ENCODE measurements at places on chromosomes 4 and X.

- no peak for DNase-seq
Measured at GRCh38 chrX:5015451-5015850, 1213.2 kb downstream of the NLGN4X start.

GRCh38 chr4:122903766-122904288 is 18.6 kb downstream of the NUDT6 start:
- DNase-seq = no peak

DNA sequence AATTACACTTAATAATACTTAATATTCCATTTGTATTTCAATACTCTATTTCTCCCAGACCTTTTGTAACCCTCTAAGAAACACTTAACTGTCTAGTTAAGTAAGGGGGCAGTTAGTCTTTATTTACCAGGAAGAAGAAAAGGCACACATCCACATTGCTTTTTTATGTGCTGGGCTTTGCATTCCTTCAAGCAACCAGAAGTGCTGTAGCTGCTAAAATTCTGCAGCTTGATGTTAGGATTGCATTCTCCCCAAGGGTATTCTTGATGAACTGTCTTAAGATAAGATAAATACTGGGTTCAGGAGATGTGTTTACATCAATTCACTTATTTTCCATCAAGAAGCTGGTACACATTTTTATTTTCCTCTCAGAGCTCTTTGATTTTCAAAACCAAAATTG is 24.0 kb downstream of the ASIC5 start:
- no peak for DNase-seq

GRCh38 chr4:80461412-80461811 is 125.9 kb downstream of the CFAP299 start:
- DNase-seq = peak; percentile 42

GRCh38 chr4:113483131-113483530 is 278.4 kb downstream of the CAMK2D start:
- DNase-seq = no peak

- DNase-seq = no peak
Measured at GRCh38 chr4:102694791-102695190, 66.0 kb downstream of the MANBA start.

DNA sequence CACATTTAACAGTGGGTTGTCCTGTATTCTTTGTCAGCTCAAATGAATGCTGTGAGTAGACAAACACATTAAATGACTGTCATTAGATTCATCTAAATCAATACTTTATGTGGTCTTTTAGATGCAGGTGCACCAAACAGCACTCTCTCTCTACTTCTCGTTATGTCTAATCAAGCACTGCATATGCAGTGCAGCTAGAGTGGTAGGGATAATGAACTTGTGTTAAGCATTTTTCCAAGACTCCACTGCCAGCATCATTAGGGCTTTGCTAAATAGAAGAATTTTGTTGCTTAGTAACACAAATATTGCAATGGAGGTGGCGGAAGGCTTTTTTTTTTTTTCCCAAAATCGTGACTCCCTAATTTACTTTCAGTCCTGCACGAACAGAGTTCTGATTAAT is 447.0 kb upstream of the GALNT7 start:
- no peak for DNase-seq

GRCh38 chrX:18620349-18620748 is 51.6 kb downstream of the RS1 start:
- no peak for DNase-seq

DNA sequence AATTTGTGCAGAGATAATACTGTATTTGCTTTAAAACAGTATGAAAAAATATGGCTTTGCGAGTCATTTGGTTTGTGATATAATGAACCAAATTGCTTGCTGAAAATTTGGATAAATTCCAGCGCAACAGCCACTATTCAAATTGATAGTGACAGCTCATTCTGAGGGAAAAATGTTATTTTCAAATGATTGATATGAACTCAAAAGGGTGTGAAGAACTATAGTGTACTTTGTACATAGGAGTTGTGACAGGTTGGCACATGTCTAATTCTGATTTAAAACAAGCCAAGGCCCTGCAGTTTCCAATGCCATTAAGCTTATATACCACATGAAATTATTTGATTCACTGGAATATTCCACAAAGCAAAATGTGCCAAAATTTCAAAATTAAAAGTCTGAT is 1628.9 kb upstream of the AGA start:
- DNase-seq = no peak

DNA sequence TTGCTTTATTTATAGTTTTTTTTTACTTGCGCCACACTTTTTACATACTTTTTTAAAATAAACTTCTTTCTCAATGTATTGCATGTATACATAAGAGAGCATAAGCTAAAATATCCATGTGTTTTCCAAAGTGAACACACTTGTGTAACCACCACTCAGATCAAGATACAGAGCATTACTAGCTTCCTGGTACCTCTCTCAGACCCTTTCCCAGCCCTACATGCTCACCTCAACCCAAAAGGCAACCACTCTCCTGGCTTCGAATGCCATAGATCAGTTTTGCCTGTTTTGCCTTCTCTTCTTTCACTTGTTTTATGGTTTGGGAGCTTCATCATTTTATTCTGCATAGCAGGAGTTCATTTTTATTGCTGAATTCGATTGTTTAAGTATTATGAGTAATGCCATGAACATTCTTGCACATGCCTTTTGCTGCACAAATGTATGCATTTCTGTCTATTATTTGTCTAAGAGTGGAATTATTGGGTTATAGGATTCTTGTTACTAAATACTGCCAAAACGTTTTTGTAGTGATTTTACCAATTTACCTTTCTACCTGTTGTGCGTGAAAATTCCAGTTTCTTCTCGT is 45.9 kb upstream of the NUDT6 start:
- DNase-seq = no peak

DNA sequence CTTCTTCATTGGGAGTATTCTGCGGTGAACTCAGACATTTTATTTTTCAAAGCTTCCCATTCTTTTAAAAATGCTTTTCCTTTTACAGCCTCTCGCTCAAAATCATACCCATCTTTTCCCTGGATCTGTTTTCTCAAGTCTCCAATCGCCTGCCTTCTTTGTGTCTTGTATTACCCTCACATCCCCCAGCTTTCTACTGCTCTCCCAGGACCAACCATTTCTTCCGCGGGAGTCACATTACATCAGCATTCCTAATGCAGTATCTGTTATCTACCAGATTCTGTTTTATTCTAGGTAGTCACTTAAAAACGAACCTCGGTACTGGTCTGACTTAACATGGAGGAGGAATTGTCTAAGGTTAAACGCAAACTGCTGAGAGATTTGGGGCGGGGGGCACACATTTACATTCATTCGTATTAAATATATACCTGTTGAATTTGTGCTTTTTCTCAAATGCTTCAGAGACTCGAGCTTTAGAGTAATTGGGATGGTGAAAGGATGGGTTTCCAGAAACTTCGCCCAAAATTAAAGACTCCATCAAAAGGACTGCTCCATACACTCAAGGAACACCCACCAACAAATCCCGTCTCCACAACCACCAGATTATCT is 493 bp upstream of the UCHL1 start:
- DNase-seq = no peak
